ENCODE measurements at places on chromosomes 7 and 10.

DNA sequence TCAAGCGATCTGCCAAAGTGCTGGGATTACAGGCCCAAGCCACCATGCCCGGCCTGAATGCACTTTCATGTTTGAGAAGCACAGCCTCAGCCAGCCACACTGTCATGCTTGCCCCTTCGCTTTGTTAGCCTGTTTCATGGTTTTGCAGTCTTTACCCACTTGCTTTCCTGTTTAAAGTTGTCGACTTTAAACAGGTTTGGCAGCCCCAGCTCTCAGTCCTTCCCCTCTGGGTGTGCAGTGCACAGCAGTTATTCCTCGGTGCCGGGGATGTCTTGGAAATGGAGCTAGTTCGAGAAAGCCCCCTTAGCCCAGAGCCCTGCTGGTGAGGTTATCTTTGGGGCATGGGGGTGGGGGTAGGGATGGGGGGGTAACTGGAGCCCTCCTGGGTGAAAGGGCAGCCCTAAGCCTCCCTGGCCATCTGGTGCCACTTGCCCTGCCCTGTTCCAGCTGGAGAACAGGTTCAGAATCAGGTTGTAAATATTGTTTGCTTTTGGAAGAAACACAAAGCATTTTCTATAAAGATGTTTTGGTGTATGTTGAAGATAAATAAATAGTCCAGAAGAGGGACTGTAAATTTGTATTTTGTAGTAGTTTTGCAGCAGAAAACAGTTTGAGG, 14.8 kb downstream of the TSPAN14 start:
- no peak for DNase-seq

GRCh38 chr7:25802057-25802456, 349.9 kb upstream of the NFE2L3 start:
- no peak for DNase-seq

- DNase-seq, result no peak
Observed at GRCh38 chr10:62243647-62243997, 25.0 kb downstream of the RTKN2 start.

GRCh38 chr10:69802424-69803161, 887 bp downstream of the COL13A1 start:
- DNase-seq, result no peak

DNA sequence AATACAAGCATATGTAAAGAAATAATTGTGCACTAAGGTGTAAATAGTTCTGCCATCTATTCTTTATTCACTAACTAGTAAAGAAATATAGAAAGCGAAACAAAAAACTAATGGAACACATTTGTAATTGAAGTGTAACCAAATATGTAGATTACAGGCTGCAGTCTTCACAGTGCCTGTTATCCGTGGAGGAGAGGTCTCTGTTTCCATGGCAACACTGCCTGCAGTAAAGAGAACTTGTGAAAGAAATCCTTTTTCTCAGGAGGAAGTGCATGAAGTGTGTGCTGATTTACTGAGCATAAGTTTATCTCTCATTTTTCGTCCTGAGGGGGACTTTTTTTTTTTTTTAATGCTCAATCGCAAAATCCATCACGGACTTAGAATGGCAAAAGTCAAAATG, 102.5 kb downstream of the APBB1IP start:
- DNase-seq, result no peak

DNA sequence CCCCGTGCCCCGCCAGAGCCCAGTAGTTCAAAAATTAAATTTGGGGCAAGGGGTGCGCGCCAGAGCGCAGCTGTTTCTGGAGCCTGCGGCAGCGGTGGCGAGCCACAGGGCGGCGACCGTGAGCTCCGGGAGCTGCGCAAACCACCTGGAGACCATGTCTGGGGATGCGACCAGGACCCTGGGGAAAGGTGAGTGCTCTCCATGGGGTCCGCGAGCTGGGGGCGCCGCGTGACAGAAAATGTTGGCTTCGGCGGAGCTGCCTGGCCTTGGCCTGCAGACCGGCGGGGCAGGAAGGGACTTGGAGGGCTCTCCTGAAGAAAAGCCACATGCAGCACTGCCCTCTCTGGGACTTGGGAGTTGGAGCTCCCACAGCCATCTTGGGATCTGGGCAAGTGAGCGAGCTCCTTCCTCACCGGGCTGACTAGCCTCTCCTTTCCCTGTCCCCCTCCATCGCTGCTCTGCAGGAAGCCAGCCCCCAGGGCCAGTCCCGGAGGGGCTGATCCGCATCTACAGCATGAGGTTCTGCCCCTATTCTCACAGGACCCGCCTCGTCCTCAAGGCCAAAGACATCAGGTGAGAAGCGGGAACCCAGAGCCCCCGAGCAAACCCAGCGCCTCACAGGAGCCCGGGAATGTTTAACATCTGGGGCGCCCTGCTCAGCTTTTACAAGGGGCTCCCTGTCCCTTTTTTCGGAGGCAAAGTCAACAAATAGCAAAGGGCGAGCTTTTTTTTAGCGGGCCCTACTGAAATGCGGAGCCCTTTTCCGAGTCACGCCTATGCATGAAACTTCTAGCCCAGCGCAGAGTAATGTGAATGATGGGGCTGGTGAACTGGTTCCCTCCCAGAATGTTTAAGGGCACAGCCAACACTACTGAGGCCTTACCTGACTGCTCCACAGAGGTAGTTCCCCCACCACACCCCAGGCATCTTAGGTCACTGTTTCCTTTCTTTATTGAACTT, 6.1 kb downstream of the GSTO2 start:
- peak; percentile 42 for DNase-seq

DNA sequence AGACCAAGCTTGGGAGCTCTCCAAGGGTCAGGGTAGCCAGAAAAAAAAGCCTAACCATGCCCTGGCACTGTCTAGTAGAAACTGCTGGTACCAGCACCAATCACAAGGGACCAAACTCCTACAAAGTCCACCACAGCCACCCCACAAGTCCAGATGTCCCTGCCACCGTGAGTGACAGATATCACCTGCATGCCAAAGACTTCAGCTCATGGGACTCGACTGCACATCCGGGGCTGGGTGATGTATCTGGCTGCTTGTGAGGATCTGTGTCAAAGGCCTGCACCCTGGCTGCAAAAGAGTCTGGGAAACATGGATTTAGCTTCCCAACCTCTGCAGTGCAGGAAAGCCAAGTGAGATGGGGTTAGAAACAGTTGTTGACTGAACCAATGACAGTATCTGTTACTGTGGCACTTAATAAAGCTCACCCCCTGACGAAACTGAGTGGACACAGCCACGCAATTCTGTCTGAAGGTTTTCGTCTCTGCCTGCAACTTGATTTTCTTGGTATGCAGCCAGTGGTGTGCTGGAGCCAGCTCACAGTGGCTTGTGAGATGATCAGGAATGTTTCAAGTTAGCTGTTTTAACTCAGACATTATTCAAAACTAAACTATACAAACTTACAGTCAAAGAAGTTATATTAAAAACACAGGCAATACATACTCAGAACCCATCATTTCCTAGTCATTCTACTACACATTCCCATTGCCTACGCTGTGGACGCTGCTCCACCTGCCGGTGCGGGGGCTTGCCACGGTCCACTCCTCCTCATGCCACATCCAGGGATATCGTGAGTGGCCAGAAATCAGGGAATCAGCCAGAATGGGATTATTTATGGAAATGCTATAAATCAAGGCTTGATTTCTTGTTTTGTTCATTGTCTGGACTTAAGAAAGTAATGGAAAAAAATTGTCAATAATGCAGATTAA, 9.2 kb downstream of the ZNF488 start:
- no peak for DNase-seq

GRCh38 chr7:68971634-68972340, 626.5 kb upstream of the AUTS2 start:
- DNase-seq, result no peak

GRCh38 chr7:148587076-148587475, 3.5 kb upstream of the C7orf33 start:
- no peak for DNase-seq

GRCh38 chr10:69576334-69577011, 3.3 kb upstream of the NEUROG3 start:
- no peak for DNase-seq

DNA sequence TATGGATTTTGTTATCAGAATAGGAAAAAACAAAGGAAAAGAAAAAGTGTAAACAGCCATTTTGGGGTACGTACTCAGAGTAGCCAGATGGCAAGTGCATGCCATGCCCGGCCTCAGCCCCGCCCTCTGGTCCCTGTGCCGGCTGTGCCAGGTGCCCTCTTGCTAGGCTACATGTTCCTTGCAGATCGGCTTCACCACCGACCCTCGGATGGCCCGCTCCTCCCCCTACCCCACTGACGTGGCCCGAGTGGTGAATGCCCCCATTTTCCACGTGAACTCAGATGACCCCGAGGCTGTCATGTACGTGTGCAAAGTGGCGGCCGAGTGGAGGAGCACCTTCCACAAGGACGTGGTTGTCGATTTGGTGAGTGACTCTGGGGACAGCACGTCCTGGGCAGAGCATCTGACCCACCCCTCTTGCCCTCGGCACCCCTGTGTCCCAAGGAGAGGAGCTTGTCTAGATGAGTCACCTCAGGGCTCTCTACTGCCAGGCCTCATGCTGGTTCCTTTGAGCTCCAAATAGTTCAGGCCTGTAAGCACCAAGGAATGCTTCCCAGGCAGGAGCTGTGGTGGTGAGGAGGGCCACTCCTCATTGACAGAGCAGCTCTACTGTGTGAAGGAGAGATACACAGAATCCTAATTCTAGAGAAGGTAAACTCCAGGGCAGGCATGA, 54.9 kb upstream of the ZMIZ2 start:
- no peak for DNase-seq

GRCh38 chr10:6115824-6116350, 27.1 kb downstream of the RBM17 start:
- DNase-seq, result no peak

- DNase-seq, result peak; percentile 32
Observed at GRCh38 chr10:62426086-62426485, 51.9 kb downstream of the ZNF365 start.

DNA sequence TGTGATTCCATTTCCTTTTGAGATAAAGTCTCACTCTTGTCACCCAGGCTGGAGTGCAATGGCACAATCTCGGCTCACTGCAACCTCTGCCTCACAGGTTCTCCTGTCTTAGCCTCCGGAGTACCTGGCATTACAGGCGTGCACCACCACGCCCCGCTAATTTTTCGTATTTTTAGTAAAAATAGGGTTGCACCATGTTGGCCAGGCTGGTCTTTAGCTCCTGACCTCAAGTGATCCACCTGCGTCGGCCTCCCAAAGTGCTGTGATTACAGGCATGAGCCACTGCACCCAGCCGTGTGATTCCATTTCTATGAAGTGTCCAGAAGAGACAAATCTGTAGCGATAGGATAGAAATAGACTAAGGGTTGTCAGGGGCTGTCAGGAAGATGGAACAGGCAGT, 60.4 kb downstream of the CLIP2 start:
- no peak for DNase-seq

- no peak for DNase-seq
Observed at GRCh38 chr10:4470231-4470835, 355.7 kb upstream of the AKR1E2 start.

DNA sequence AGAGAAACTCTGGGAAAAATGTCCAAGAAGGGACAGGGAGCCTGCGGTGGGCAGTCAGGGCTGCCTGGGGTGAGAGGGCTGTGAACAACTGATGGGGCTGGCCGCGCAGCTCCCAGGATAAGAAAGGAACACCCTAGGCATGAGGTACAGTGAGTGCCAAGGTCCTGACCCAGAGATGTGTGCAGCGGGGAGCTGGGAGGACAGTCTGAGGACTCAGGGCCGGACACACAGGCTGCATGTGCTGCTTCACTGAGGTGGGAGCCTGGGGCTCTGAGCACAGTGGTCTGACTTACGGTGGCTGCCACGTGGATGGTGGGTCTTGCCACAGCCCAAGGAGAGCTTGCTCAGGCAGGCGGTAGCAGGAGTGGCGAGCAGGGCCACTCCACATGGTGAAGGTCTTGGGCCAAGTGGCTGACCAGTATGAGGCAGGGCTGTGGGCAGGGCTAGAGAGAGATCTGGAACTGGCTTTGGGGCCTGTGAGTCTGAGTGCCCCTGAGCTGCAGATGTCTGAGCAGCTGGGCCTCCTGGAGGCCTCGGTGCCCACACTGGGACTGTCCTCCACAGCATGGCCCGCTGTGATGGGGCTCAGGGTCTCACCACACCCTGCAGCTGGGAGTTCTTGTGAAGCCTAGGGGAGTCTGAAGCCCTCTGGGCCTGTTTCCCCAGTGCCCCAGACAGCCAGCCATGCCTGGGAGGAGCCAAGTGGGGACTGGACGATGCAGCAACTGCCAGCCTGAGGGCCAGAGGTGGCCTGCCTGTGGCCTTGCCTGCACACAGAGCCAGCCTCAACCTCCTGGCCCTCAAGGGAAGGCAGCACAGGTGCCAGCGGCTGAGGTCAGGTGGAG, 60.3 kb downstream of the RASGEF1A start:
- DNase-seq, result no peak

DNA sequence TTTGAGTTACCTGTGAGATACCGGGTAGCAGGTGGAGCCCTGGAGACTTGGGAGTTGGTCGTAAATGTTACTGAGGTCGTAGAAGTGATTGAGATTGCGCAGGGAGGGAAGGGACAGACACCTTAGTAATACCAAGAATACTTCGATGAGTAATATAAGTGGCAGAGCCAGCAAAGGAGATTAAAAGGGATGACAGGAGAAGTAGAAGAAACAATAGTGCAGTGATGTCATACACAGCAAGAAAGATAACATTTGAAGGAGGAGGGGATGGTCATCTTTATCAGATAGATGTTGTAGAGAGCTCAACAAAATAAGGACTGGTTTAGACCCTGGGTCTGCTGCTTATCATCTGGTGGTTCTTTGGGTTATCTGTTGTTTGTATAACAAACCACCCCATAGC, 5.0 kb downstream of the BCCIP start:
- no peak for DNase-seq

DNA sequence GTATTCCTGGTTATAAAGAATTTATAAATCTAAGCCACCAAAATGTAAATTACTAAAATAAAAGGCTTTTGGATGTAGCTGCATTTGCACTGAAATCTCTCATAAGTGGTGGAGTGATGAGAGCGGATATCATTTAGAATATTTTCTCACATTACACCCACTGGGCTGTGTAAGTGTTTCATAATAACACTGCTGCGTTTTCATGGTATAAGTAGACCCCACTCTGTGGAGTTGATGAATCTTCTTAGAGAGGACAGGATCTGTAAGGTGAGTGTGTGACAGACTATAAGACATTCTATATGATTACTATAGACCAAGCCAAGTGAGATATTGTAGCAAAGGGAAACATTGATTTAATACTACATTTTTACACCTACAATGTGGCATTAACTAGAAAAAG, 1024.1 kb upstream of the LRRN3 start:
- DNase-seq, result no peak

DNA sequence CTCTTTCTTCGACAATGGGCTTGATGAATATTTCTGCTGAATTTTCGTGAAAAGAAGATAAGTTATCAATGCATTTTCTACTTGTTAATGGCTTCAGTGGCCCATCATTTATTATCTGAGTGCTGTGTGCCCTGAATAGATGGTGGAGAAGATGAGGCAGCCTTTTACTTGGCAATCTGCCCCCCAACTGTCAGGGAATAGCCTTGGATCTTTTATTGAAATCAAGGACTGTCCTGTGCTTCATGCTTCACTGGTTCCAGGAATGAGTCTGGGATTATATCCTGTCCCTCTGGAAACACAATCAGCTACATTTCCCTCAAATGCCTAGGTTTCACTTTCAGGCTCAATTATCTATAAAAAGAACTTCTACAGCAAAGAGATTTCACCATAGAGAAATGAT, 75.9 kb upstream of the NXPH1 start:
- no peak for DNase-seq

- DNase-seq, result no peak
Observed at GRCh38 chr10:55550236-55550635, 749.2 kb upstream of the PCDH15 start.

- no peak for DNase-seq
Observed at GRCh38 chr7:4074407-4074806, 607.7 kb upstream of the FOXK1 start.

GRCh38 chr10:55410415-55410885, 609.4 kb upstream of the PCDH15 start:
- no peak for DNase-seq

GRCh38 chr7:111678986-111679385, 116.7 kb upstream of the IMMP2L start:
- DNase-seq, result no peak

Measured in stimulated activated CD4-positive, alpha-beta T cell treated with anti-CD3 and anti-CD28 coated beads, Interleukin-4, amount 100 ng/mL, for 48 hours (primary cell).